NK-92 treated with Interleukin-12 subunit alpha and Interleukin-12 subunit beta, amount 100 ng/mL, for 24 hours (cell line): ENCODE measurements at places on chromosomes 3 and 15.

GRCh38 chr3:68447885-68448284 is 484.5 kb downstream of the TAFA4 start:
- DNase-seq, result no peak

GRCh38 chr3:185046164-185046515 is 106.7 kb downstream of the C3orf70 start:
- DNase-seq, result no peak

- DNase-seq, result no peak
Measured at GRCh38 chr3:2266606-2267005, 167.9 kb downstream of the CNTN4 start.

GRCh38 chr3:129605922-129606635 is 397 bp downstream of the PLXND1 start:
- no peak for DNase-seq

DNA sequence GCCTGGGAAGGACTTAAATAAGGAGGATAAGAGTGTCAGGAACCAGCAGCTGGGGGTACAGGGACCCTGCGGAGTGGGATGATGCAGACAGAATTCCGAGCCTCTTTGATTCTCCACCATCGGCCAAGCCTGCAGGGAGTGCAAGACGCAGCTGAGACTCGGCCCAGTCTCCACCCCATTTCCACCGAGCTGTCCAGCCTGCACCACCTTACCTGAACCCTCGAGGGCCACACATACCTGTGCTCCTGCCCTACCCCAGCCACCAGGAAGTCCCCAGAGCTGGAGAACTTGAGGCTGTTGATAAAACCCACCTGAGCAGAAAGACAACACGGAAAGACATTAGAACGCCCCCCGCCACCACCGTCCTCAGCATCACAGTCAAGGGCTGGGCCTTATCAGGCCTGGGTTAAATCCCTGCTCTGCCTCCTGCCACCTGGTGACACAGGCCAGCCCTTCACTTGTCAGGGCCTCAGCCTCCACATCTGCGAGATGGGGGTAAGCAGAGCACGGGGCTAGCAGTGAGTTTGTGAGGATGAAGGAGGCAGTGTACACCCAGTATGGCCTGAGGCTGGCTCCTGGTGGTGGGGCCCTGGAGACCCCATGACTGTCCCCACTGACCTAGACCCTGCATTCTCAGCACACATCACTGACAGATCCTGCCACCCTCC is 8.1 kb downstream of the RRP9 start:
- no peak for DNase-seq

DNA sequence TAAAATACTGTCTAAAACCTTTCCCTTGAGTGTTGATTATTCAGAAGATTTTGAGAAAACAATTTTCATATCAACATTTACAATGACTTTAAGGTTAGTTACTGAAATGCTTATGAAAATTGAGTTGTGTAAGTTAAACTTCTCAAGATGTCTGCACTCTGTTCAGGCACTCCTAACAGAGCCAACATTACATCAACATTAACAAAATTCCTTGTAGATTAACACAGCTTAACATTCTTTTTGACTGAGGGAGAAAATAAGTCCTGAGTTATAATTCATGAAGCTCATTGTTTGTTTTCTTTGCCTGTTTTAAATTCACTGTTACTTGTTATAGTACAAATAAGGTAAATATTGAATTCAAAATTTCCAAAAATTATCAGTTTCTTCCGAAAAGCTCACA is 9.0 kb downstream of the ACKR4 start:
- no peak for DNase-seq

DNA sequence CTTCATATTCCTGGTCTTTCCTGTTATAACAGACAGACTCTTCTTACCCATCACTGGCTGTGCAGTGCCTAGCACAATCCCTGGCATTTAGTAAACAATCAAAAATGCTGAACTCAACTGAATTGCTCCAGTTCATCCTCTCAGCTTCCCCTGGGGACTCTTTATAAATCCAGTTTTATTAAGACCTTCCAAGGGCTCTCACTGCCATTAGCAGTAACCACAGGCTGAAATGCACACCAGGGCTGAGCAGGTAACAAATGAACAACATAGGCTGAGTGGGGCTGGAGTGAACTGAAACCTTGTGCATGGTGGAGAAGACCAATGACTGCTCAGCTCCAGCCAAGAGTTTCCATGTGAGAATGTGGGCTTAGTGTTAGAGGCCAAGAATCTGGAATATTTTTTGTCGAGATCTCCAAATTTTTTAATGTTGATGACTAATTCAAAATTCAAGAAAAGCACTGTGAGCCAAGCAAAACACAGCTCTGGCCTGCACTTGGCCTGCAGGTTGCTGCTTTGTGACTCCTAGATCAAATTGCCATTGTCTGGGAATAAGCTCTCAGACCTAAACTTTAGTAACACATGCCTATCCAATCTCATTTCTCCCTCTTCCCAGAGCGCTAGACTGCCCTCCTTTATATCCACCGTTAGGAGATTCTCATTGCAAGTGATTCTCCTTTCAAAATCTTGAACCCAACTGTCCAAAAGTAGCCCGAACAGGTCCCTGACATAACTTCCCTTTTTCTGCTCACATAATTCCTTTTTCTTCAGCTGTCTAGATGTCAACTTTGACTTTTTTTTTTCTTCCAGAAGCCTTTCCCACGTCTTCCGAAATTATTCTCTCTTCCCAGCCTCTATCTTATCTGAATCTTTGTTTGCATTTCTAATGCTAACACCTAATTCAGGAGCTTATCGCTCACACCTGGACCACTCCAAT is 7.4 kb downstream of the SQOR start:
- DNase-seq, result no peak

GRCh38 chr3:58955308-58955707 is 94.5 kb downstream of the CFAP20DC start:
- no peak for DNase-seq
